ENCODE measurements at places on chromosomes 7 and 10. TPM values are rescaled to one million over a fixed set of nuclear protein-coding genes. Genes with fewer than 3 reads are reported as not detected.

Gene CRTAC1
- total RNA-seq: 11.5 TPM

GRCh38 chr10:117933036-117933435 lies 113.7 kb downstream of the RAB11FIP2 start:
- ATAC-seq: no peak

Gene GHRHR
- not detected for total RNA-seq

DNA sequence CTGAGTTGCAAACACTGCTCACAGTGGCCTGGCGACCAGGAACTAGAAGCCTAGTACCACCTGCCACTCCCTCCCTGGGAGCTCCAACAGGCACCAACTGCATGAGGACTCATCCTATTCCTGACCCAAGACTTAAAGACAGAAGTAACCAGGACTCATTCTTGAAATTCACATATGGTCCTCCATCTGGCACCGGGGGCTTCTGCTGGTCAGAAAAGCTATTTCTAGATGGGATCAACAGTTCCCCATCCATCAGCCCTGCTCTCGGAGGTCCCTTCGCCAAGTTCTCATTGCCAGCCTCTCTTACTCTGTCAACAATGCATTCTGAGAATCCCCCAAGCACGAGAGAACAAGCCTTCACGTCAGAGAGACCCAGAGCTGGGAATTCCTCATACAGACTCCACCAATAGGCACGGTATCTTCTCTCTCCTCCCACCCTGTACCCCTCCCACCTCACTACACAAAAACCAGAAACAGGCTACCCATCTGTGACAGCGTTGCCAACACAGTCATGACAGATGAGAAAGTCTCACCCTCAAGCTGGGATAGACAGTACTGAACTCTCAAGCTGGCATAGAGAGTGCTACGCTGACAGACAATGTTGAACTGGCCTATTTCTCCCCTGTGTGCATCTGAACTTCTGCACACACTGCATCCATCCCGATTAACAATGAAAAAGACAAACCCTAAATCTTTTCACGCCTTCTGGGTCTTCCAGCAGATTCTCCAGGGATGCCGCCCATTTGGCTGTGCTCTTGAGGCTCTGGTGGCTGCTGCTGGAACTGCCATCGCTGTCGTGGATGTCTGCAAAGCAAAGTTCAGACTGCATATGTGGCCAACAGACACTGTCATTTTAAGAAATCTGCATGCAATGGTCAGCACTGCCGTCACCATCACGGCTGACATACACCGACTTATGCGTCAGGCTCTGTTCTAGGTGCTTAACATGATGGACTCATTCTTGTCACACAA lies 15.6 kb downstream of the RGS10 start:
- peak; percentile 49 for ATAC-seq

Gene ZNF32
- 42.6 TPM for total RNA-seq

GRCh38 chr7:24637706-24638105 lies 64.5 kb downstream of the PALS2 start:
- ATAC-seq: no peak

Gene PRKG1
- 43.3 TPM for total RNA-seq

DNA sequence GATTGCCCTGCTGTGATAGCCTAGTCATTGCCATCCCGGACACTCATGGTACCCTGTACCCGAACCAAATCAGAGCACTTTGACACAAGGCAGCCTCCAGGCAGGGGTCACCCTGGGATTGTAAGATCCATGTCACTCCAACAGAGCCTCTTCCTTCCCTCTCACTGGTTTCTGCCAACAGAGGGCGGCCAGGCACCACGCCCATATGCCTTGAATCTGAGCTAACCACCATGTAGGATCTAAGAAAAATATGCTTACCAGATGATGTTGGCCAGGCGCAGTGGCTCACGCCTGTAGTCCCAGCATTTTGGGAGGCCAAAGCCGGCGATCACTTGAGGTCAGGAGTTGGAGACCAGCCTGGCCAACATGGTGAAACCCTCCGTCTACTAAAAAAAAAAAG lies 389.2 kb upstream of the KLF6 start:
- ATAC-seq: no peak

GRCh38 chr10:79984851-79985250 lies 35.9 kb upstream of the SFTPD start:
- no peak for ATAC-seq

DNA sequence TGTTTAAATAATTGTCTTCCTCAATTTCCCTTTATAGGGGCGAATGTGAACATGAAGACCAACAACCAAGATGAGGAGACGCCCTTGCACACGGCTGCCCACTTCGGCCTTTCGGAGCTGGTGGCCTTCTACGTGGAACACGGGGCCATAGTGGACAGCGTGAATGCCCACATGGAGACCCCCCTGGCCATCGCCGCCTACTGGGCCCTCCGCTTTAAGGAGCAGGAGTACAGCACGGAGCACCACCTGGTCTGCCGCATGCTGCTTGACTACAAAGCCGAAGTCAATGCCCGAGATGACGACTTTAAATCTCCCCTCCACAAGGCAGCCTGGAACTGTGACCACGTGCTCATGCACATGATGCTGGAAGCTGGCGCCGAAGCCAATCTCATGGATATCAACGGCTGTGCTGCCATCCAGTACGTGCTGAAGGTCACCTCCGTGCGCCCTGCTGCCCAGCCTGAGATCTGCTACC lies 42.1 kb downstream of the ASB4 start:
- ATAC-seq: no peak

Measured in motor neuron (in vitro differentiated cells).